ENCODE measurements at places on chromosomes 3 and 15.

GRCh38 chr3:122260206-122260605 lies 64.8 kb upstream of the CSTA start:
- no peak for DNase-seq

DNA sequence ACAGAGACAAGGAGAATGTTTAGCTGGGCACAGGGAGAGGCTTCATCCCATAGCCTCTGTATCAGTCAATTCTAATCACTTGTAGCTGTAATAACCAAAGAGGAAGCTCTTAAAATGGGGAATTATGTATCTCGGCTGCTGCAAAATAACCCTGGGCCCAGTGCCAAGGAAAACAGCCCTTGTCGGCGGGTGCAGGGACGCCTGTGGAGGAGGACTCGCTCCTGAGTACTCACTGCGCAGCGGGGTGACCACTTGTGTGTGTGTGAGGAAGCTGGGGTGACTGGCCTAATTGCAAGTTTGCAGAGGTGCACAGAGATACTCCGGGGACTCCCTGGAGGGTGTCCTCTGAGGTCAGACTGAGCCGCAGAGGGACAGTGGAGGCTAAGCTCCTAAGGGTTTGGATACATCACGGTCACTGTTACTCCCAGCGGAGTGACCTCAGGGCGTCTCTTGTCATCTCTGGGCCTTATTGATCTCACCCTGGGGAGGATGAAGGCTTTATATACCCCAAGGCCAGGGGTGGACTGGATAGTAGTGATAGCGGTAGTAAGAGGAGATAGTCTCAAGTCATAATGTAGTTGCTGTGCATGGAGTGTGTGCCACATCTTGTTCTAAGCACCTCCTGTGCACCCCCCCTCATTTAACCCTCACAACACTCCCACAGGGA lies 37.2 kb downstream of the SLC6A6 start:
- DNase-seq, result no peak

GRCh38 chr3:192408007-192408646 lies 319.2 kb downstream of the FGF12 start:
- no peak for DNase-seq

DNA sequence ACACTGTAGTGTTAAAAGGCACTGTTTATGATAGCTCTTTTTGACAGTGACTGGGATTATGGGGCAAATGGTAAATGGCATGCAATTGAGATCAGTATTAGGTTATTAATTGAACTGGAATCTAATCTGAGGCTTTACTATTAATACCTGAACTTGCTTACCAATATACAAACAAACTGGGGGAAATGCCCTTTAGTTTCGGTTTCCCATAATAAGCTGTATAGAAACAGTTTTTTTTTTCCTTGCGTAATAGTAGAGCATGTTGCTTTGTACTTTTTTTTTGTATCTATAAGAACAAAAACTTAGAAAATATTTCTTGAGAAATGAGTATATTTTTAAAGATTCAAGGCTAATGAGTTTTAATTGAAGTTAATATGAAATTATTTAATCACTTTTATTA lies 95.0 kb downstream of the FNDC3B start:
- no peak for DNase-seq

DNA sequence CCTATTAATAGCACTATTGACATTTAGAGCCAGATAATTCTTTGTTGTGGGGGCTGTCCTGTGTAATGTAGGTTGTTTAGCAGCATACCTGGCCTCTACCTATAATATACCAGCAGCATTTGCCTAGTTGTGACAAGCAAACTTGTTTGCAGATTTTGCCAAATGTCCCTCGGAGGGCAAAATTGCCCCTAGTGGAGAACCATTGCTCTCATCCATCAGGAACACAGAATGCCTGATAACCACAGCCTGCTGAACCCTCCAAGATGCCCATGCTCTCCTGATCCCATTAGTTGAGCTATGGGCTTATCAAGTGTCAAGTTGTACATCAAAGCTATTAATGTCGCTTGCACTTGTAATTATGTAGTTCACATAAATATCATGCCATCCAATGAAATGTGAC lies 15.0 kb upstream of the KBTBD8 start:
- no peak for DNase-seq

GRCh38 chr3:195129644-195130492 lies 141.1 kb downstream of the XXYLT1 start:
- DNase-seq, result no peak

- no peak for DNase-seq
Measured at GRCh38 chr3:59839283-59839682, 789.5 kb upstream of the CFAP20DC start.

DNA sequence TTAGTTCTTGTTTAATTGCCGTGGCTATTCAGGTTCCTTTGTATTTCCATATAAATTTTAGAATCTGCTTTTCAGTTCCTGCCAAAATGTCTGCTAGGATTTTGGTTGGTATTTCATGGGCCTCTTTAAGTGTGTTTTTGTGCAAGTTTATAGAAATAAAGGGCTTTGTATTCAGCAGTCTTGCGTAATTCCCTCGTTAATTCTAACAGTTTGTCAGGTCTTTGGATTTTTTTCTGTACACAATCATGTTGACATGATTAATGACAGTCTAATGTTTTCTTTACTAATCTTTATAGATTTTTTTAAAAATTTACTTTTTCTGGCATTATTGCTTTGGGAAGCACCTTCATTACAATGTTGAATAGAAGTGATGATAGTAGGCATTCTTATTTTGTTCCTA lies 120.9 kb downstream of the NEK11 start:
- DNase-seq, result no peak

- peak; percentile 22 for DNase-seq
Measured at GRCh38 chr15:84734794-84735479, 13.5 kb upstream of the ZNF592 start.

DNA sequence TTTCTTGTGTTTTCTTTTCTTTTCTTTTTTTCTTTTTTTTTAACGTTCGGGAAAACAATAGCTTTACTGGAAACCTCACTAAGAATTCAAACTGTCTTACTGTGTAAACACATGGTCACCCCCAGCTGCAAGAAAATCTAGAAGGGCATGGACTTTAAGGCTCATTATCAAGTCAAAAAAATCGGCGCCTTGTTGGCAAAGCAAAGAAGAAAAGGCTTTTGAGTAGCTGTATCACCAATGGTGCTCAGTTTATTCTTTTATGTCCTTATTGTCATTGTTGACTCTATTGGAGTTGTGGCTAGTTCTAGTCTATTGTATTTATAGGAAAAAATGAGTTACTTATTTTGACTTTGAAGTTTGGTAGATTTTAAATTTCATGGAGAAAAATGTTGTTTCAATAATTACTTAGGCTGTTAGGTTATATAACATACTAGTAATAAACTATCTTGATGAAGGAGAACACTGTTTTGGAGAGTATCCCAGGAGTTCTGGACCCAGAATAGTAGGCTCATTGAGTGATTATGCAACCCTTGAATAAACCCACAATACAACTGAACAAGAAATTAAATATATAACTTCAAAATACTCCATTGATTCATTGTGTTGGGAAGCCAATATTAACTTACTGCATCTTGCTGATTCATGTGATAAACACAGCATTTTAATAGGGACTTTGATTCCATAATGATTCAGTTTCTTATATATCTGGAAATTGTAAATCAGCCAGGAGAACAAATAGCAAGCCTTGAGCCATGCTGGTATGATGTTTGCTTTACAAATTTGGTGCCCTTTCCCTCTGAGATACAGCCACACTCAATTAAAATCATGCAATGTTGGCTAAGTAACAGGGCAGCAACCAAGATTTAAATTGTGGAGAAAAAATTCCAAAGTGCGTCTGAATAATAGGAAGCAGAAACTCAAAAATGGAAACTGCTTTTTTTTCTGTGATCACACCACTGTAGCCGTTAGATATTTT lies 27.8 kb upstream of the GOLIM4 start:
- DNase-seq, result no peak

DNA sequence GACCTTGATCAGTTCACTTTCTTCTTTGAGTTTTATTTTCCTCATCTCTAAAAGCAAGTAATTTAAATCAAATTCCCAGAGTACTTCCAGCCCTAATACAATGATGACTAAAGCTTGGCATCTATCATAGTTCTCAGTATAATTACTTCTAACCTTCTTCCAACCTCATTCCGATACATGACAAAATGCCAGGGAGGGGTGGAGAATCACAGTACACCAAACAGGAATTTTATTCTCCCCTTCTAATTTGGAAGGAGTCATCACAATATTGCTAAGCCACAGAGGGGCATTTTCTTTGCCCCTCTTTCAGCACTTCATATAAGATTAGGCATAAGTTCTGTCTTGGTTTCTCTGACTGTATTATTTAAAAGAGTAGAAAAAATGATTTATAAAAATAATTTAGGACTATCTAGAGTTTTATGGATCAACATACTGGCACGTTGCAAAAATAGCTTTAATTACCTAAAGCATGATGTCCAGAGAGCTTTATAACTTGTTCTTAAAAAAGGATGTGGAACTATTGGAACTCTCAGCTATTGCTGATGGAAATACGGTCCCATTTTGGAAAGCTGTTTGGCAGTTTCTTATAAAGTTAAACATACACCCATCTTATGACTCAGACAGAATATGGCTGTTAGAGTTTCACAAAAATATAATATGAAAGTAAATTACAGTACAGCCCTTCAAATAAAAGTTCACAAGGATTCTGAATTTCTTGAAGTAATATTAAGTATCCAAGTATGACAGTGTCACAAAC lies 86.9 kb upstream of the UBE2E2 start:
- no peak for DNase-seq

DNA sequence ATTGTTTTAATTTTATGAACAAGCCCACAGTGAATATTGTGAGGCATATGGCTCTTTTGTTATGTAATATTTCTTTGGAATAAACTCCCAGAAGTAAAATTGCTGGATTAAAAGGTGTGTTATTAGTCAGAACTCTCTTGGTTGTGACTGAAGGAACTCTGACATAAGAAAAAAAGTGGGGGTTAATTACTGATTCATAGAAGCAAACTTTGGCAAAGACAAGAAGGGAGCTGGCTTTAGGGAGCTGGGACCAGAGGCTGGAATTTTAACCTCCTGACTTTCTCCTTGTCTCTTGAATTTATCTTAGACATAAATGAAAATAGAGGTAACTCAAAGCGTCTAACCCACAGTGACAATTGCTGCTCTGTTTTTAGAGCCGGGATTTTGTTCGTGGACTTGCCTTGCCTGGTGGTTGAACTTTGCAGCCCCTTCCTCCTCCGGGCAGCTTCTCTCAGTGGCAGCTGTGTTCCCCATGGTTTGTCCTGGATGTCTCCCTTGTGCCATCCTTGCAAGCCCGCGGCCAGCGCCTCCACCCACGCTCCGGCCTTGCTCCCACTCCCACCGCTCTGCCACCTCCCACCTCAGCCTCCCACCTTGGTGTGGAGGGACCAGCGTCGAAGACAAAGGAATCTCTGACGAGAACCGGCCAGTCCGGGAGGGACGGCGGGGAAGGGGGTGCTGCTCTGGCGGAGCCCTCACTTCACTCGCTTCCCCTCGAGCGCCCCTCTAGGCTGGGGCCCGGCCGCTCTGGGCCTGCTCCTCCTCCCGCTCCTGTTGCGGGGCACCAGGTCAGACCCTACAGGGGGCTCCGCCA lies 28.0 kb downstream of the ARHGAP31 start:
- DNase-seq, result no peak

DNA sequence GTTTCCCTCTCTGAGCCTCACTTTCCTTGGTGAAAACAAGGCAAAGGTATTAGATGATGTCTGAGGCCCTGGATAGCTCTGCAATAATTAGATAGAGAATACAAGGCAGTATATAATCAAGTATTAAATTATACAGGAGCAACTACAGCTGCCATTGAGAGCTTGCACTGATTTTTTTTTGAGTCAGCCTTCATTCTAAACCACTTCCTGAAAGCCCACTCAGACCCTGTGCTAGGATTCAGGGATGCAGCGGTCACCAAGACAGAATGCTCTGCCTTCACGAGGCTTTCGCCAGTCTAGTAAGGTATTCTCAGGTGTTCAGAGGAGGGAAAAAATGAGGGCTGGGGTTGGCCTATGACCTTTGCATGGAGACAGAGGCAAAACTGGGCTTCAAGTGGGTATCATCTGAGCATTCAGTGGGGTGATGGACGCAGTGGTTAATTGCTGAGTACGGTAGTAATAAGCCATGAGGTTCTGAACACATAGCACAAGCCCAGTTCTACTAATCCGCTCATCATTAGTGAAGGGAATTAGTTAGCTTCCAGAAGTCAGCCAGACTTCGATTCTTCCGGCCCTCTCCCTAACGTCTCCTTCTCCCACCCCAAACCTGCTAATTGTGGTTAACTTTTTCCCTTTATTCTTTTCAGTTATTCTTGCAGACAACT lies 3.6 kb downstream of the VGLL4 start:
- no peak for DNase-seq

DNA sequence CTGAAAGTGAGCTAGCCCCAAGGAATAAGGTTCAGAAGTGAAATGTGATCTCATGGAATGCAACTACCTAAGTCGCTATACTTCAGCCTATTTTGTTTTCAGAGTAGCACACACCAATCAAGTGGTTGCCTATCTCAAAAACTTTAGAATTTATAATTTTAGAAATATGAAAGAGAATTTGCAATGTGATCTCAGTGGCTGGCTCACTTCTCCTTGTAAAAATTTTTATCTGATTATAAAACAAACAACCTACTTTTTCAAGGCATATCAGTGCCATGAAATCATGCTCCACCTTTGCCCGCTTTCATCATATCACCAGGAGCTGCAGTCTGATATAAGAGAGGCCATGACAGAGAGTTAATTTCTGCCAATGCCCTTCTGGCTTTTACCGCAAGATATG lies 47.3 kb downstream of the CLDN11 start:
- DNase-seq, result no peak

DNA sequence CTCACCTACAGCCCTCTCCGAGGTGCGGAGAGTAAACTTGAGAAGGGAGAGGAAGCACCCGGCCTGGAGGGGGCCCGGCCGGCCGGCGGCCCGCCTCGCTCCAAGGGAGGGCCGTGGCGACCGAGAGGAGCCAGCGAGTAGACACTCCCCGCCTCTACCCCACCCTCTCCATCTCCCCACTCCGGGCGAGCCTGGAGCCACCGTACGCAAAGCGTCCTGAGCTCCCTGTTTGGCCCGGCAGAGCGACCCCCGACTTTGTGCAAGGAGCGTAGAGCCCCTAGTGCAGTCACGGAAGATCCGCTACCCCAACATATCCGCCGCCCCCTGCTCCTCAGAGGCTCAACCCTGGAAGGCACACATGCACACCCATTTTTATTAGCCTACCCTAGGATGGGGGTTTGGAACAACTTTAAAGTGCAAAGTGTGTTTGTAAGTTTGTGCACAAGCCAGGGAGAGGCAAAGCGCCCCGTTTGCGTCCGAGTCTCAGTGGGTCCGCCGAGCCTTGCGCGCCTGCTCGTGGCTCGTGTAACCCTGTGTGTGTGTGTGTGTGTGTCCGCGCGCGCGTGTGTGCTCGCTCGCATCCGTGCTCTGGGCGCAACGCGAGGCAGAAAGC lies 508 bp upstream of the SMAD6 start:
- DNase-seq, result no peak

DNA sequence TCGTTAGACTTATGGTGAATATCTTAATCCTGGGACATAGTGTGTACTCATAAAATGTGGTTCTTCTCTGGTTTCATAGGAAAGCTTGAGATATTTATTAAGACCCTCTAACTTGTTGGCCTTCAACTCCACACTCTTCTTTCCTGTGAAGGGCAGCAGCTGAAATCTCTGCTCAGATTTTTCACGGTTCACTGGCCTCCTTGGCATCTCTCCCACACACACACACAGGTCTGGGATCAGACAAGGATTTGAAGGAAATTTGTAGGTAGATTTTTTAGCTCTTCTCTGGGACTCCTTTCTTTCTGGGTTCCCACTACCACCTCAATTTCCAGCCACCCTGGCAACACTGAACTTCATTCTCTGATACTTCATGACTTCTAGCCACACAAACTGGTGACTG lies 70.2 kb downstream of the MYRIP start:
- DNase-seq, result no peak

GRCh38 chr15:73697033-73697467 lies 12.9 kb downstream of the CD276 start:
- DNase-seq, result peak; percentile 42
